ENCODE measurements at places on chromosomes 6 and 20.

- peak; percentile 92 for DNase-seq
Observed at GRCh38 chr20:20593447-20594170, 118.8 kb downstream of the RALGAPA2 start.

- no peak for DNase-seq
Observed at GRCh38 chr6:146578054-146578453, 20.7 kb upstream of the ADGB start.

DNA sequence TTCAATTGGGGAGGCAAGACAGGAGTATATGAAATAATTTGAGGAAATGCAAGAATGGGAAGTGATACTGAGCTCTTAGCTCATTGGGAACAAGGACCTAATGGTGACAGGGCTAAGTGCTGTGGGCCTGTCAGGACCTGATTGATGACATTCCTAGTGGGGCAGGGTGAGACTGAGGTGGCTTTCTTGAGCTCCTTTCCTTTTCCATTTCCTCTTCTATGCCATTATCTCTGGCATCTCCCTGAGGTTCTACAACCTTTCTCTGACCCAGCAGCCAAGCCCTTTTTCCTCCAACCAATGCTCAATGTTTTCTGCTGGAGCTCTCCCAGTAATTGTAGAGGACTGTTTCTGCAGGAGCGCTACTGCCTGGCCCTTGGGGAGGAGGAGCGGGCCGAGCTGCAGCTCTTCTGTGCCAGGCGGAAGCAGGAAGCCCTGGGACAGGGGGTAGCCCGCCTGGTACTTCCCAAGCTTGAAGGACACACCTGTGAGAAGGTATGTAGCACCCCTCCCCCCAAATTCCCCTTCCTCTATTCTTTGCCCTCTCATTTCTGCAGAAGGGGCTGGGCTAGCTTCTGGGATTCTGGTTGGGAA, 2.8 kb upstream of the TOMM6 start:
- DNase-seq = no peak

GRCh38 chr6:39566456-39566855, 158.8 kb downstream of the KIF6 start:
- DNase-seq = no peak

- DNase-seq = no peak
Observed at GRCh38 chr6:138393871-138394783, 9.9 kb upstream of the HEBP2 start.

- DNase-seq = no peak
Observed at GRCh38 chr6:14739827-14740226, 506.0 kb upstream of the JARID2 start.

- DNase-seq = no peak
Observed at GRCh38 chr6:163199371-163199770, 215.1 kb upstream of the QKI start.

DNA sequence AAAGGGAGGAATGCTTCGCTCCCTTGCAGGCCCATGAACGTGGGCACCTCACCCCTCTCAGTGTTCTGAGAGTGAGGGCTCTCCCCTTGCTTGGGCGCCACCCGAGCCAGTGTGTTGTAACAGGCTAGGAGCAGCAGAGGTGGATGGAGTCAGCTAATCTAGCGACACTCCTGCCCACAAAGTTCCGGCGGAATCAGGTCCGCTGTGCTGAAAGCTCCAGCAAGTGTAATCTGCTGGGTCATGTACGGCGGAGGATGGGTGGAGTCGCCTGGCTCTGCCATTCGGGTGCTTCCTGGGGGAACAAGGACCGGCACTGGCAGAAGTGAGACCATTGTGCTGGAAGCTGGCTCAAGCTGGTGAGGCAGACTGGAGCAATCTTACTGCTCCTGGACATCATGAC, 1310.1 kb downstream of the EPHA7 start:
- DNase-seq = no peak

DNA sequence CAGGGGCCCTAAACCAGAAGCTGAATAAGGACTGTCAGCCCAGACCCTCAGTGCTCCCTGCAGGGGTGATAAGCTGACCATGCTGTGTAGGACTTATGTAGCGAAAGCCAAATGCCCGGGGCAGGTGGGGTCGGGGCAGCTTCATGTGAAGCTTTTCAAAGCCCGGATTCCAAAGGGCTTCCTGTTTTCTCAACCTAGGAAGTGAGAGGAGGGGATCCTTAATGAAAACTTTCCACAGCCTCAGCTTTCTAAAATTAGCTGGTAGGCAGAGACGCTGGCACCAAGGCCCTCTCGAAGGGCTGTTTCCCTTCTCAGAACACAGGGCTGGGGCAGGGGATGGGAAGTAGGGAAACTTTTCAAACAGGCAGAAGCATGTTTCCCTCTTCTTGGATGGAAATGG, 148.9 kb downstream of the NFATC2 start:
- no peak for DNase-seq

- DNase-seq = no peak
Observed at GRCh38 chr6:110378552-110378951, 20.4 kb upstream of the METTL24 start.

DNA sequence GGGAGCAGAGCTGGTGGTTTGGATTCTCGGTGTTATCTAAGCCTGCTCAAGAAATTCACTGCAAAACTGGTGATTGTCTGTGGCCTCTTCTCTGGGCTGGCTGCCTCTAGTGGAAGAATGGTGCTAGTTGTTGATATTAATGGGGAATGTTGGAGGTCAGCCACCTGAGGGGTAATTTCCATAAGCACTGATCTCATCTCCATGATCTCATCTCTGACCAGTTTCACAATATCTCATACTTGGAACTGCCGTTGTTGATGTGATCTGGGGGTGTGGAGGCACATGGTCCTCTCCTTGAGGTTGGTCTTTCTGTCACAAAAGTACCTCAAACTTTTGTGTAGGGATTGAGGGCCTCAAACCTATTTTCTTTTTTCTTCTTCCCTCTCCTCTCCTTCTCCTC, 102.6 kb downstream of the CD109 start:
- no peak for DNase-seq

GRCh38 chr6:1335367-1336037, 23.6 kb downstream of the FOXQ1 start:
- DNase-seq = no peak

- DNase-seq = no peak
Observed at GRCh38 chr20:45946149-45946970, 11.9 kb downstream of the PCIF1 start.

- no peak for DNase-seq
Observed at GRCh38 chr6:29702519-29703103, 20.6 kb upstream of the HLA-F start.

DNA sequence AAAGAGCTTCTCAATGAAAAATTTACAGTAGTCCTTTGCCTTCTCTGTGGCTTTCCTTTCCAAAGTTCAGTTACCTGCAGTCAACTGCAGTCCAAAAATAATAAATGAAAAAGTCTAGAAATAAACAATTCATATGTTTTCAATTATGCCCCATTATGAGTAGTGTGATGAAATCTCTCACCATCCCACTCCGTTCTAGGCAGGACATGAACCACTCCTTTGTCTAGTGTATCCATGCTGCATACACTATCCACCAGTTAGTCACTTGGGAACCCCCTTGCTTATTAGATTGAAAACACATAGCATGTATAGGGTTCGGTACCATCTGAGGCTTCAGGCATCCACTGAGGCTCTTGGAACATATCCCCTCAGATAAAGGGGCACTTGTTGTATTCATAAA, 80.6 kb upstream of the EYA4 start:
- no peak for DNase-seq

DNA sequence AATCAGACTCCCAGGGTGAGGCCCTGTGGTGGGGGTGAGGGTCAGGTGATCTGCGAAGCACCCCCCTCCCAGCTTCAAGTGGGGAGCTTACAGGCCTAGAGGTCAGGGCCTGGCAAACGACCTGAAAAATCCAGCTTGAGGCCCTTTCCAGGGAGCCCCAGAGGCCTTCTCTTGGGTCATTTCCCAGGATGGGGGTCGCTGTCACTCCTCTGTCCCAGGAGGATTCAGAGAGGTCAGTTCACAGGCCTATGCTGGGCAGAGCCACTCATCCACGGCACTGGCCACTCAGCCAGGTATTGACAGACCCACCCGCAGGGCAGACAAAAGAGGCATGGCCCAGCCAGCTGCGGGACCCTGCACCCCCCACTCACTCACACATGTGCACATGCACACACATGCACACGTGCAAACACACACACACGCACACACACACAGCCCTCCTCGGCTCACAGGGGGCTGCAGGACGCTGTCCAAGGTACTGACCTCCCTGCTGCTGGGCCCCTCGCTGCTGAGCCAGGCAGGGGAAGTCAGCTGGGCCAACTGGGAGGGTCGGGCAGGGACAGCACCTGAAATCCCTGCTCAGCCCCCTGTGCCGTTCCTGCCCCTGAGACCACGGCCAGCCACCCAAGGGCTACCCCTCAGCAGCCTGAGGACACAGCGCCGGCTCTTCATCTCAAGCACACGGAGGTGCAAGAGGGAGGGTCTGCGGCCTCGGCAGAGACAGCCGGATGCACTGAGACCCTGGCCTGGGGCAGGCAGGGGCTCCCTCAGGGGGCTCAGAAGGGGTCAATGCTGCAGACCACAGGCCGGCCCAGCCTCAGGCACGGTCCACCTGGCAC, 113.8 kb downstream of the TAF4 start:
- no peak for DNase-seq

DNA sequence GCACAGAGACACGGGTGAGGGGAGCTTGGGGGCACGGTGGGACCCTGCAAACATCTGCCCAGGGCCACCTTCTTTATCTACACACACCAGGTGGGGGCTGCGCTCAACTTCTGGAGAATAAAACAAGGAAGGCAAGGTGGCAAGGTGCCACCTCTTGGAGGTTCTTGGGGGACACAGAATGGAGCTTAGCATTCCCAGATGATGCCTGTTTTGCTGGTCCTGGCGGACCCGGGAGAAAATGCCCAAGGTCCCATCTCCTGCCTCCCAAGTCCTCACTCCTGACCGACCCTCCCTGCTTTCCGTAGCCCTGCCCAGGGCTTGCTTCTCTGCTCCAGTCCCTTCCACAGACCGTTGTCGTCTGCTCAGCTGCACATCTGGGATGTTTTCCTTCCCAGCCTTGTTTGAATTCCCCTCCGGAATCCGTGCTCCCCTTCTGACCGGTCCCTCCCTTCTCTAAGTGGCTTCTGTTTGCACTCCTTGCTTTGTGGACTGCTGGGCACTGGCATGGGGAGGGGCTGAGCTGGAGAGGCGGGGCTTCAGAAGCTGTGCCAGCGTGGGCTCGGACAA, 13.1 kb downstream of the ITPR3 start:
- peak; percentile 22 for DNase-seq

DNA sequence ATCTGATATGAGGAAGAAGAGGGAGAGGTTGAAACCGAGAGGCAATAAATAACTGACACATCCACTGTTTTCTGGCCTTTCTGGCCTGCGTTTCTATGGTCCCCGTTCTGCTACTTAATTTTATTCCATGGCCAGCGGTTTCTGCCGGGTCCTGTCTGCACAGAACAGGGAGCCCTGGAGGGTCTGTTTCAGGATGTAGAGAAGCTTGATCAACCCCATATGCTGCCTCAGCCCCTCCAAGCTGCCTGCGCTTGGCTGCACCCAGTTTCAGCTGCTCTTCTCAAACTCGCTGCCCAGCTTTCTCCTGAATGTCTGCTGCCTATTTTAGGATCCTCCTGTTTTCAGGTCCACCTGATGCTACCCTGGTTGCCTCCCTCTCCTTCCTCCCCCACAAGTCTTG, 18.5 kb upstream of the PACSIN1 start:
- no peak for DNase-seq

GRCh38 chr20:38873050-38873581, 53.1 kb upstream of the FAM83D start:
- DNase-seq = no peak

DNA sequence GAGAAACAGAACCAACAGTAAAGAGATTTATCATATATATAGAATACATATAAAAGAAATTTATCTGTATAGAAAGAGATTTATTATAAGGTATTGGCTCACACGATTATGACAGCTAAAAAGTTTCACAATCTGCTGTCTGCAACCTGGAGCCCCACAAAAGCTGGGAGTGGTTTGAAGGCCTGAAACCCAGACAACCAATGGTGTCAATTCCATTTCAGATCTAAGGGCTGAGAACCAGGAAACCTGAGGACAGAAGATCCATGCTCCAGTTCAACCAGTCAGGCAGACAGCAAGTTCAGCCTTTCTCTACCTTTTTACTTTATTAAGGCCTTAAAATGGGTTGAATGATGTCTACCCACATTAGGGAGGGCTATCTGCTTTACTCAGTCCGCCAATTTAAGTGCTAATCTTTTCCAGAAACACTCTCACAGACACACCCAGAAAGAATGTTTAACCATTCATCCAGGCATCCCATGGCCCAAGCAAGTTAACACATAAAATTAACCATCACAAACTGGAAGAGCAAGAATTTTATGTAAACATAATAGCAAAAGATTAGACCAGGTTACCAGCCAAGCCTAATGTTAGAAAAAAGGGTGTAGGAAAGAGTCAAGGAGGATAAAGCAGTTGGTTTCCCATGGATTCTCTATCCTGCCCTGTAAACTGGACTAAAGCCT, 170.9 kb downstream of the FUT9 start:
- no peak for DNase-seq

GRCh38 chr6:144811140-144811539, 526.0 kb downstream of the UTRN start:
- DNase-seq = no peak

DNA sequence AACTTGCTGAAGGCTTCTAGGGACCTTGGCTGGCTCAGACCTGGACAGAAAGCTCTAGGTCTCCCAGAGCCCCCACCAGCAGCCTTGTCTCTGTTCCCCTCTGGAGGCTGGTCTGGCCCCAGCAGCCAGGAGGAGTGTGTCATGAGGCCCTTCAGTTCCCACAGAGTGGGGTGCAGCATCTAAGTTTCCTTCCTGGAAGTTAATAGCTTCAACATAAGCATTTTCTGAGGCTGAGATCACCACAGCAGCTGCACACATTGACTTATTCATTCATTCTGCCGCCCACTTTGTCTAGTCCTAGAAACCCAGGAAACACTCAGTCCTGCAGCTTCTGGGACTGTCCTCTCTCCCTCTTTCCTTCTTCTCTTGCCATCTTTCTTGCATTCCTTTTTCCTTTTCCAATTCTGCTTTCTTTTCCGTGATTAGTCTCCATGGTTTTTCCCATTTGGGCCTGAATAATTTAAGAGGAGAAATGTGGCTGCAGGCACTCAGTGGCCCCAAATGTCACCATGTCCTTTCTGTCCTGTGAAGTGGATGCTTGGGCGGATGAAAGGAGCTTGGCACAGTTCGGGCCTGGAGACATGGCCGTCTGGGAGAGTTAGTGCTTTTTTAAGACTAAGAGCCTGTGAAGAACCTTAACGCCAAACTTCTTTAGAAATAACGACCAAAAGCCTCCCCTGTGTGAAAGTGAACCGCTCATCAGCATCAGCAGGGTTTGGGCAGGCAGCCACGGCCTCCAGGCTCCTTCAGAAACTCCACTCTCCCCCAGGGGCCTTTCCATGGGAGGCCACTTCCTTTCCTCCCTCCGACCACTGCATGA, 31.0 kb upstream of the PCMTD2 start:
- no peak for DNase-seq

- DNase-seq = no peak
Observed at GRCh38 chr6:111549746-111550145, 55.9 kb downstream of the TRAF3IP2 start.

All from NCI-H526 (cell line).